PC-3 (cell line): ENCODE measurements at places on chromosomes 3 and 15.

- DNase-seq: no peak
Measured at GRCh38 chr3:124829819-124830554, 57.2 kb downstream of the ITGB5 start.

- no peak for DNase-seq
Measured at GRCh38 chr3:37227870-37228549, 53.6 kb upstream of the LRRFIP2 start.

- peak; percentile 71 for DNase-seq
Measured at GRCh38 chr3:43423142-43423541, 136.8 kb downstream of the SNRK start.

- DNase-seq: no peak
Measured at GRCh38 chr3:31422237-31422636, 110.5 kb upstream of the STT3B start.

DNA sequence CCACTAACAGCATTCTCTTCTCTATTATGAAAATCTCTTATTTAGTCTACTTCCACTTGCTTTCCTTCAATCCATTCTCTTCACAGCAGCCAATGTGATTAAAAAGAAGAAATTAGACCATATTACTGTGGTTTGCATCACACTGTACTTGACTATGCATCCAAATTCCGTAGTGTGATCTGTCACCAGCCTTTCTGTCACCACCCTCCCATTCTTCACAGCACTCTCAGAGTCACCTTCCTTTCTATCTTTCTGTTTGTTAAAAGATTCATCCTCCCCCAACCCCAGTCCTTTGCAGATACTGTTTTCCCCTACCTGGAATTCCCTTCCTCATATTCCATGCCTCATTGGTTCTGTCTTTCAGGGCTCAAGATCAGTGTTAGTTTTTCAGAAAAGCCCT lies 55.0 kb upstream of the ABHD10 start:
- DNase-seq: peak; percentile 35

GRCh38 chr3:18425641-18426257 lies 610 bp upstream of the SATB1 start:
- DNase-seq: peak; percentile 41

DNA sequence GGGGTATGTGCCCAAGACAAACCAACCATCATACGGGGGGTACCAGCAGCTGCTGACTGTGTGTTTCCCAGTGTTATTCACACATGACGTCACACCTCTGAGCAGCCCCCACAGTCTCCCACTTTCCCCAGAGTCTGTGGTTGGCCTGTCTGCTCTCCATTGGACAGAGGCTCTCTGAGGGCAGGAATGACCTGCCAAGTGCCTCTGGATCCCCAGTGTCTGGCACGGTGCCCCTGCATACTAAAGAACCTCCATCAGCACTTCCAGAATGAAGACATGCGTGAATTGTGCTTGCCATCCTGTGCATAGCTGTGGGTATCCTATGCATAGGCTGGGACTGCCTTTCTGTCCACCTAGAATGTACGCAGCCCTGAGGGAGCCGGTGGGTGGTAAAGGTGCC lies 3.5 kb upstream of the CCDC9B start:
- no peak for DNase-seq

GRCh38 chr3:108153451-108153981 lies 62.7 kb upstream of the CD47 start:
- peak; percentile 71 for DNase-seq

DNA sequence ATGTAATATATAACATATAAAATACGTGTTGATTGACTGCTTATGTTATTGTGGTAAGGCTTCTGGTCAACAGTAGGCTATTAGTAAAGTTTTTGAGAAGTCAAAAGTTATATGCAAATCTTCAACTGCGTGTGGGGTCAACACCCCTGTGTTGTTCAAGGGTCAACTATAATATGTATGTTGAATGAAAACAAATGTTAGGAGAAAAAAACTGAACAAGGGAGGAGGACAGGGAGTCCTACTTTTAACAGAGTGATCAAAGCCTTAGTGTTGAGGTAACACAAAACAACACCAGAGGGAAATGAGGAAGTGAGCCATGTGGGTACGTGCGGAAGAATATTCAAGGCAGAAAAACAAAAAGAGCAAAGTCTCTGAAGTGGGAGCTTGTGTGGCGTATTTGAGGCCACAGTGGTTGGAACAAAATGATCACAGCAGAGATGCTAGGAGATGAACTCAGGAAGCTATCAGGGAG lies 62.5 kb downstream of the SFMBT1 start:
- DNase-seq: no peak

DNA sequence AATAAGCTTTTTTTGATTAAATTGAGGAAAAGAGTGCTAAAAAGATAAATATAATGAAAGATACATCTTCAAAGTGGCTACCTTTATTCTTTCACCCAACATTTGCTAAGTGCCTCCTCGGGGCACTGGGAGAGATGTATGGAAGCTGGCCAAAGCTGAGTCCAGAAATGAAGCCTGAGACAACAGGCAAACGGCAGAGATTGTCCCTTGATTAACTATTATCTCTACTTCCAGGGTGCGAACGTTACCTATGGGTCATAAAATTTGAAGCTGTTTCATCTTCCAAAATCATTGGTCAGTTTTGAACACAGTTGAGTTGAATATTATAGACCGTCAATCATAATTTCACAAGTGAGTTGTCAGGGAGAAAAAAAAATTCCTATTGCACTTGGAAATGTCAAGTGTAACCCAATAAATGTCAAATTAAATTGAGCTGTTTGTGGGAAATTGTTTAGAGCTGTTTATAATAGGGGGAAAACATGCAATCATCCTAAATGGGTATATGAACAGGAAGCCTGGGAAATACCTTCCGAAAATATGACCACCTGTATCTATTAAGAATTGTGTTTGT lies 73.9 kb downstream of the SUCLG2 start:
- DNase-seq: no peak

GRCh38 chr15:24940236-24940635 lies 14.6 kb upstream of the SNRPN start:
- no peak for DNase-seq

DNA sequence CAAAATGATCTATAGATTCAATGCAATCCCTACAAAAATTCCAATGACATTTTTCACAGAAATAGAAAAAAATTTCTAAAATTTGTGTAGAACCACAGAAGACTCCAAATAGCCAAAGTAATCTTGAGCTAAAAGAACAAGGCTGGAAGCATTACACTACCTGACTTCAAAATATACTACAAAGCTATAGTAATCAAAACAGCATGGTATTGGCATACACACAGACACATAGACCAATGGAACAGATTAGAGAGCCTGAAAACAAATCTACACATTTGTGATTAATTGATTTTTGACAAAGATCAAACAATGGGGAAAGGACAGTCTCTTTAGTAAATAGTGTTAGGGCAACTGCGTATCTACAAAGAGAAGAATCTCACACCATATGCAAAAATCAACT lies 45.3 kb upstream of the RYK start:
- DNase-seq: no peak

DNA sequence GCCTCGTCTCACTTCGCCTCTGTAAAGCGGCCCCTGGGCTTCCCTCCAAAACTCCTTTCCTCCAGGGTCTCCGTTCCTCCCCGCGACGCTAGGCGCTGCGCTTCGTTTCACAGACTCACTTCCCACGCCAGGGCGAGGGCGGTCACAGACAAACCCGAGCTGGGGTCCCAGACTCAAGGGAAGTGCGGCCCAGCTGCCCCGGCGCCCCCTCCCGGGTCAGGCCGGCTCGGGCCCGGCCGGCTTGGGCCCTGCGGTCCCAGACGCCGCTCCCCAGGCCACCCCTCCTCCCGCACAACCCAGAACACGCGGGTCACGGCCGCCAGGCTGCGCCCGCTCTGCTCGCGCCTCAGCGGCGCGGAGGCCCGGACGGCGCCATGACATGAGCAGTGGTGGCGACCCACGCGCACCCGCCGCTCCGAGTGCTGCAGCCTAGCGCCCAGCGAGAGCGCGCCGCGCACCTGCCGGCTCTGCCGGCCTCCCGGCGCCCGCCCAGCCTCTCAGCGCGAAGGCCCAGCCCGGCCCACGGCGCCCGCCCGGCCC lies 547 bp downstream of the NUP210 start:
- peak; percentile 37 for DNase-seq

DNA sequence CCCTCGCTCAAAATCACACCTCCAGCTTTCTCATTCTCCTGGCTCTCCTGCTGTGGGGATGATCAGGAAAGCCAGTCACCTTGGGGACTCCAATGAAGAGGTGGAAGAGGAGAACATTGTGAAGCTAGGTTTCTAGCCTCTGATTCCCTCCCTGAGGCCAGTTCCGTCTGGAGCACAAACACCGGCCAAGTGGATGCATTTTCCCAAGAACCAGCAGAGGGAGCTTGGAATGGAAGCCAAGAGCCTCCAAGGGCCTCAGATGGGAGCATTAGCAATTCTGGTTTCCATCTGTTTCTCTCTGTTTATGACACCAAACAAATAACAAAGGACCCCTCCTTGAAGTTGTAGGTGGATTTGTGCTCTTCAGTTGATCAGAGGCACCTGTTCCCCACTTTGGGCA lies 40.6 kb upstream of the NMNAT3 start:
- DNase-seq: peak; percentile 39

DNA sequence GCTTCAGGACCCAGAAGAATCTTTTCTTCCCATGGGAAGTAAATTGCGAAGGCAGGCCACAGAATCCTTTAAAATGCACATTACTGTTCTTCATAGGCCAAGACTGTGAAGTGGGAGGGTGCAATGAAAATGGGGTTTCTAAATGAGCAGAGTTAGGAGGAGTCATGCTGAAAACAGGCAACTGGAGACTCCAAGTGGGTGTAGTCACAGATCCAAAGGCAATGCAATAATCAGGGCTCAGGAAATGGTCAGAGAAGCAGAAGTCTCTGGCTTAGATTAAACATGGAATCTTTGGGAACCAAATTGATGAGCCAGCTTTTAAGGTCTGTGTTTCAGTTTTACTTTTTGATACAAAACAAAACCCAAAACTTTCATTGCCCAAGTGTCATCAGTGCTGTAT lies 37.6 kb downstream of the HHLA2 start:
- DNase-seq: no peak

DNA sequence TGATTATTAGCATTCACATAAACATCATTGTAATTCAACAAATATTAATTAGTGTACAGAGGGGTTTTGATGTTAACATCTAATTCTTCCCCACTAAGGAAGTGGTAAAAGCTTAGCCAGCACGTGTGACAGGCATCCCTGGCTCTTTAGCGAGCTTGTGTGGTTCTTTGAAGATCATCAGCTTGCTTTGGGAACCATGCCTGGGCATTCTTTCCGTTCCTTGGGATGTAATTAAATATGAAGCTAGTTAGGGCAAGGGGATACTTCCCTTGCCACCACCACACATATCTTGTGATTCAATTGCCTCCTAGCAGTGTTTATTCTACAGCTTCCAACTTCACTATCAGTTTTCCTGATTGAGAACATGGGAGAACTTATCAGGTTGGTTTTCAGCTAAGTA lies 246.5 kb downstream of the MYRIP start:
- no peak for DNase-seq

DNA sequence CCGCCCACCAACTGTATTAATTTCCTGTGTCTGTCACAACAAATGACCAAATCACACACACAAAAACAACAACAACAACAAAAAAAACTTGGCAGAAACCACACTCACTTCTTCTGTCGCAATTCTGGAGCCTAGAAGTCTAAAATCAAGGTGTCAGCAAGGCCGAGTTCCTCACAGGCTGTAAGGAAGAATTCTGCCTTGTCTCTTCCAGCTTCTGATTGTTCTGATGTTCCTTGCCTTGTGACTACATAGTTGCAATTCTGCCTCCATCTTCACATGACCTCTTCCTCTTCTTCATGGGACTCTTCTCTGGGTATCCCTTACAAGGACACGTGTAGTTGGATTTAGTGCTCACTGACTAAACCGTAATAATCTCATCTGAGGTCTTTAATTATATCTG lies 61.4 kb downstream of the IL12A start:
- DNase-seq: no peak

- no peak for DNase-seq
Measured at GRCh38 chr3:42010530-42010929, 48.6 kb upstream of the ULK4 start.

DNA sequence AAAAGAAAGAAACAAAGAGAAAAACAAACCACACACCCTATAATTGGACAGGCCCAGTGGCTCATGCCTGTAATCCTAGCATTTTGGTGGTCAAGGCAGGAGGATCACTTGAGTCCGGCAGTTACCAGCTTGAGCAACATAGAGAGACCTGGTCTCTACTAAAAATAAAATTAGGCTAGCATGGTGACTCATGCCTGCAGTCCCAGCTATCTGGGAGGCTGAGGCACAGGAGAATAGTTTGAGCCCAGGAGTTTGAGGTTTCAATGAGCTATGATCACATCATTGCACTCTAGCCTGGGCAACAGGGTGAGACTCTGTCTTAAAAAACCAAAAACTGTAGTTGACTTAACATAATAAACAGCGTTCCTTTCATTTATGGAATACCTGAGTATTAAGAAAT lies 72.3 kb upstream of the ST3GAL6 start:
- peak; percentile 39 for DNase-seq

- DNase-seq: no peak
Measured at GRCh38 chr3:124818398-124819091, 68.6 kb downstream of the ITGB5 start.

DNA sequence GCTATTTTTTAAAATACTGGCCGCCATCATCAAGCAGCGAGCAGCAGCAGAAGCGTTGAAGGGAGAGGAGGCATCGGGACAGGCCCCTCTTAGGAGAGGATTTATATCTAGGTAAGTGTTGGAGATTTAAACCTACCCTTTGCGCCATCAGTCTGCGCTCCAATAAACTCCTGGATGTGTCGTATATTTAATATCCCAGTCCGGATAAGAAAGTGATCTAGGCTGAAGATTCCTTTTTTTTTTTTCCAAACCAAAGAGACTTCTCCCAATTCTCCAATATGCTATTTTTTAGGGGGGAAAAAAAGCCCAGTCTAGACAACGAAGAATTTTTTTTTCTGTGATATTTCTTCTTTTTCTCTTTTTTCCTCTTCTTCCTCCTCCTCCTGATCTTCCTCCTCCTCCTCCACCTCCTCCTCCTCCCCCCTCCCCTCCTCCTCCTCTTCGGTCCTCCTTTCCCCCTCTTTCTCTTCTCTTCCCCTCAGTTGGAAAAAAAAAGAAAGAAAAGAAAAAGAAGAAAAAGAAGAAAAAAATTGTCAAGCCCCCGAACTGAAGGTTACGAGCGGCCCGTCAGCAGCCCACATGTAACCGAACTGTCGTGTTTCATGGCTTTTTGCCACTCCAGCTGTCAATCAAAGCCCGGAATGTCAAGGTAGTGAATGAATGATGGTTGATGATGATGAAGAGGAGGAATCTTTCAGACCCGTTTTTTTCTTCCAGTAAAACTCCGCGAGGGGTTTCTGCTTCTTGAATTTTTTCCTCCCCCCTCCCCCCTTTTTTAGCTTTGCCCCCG lies 835 bp downstream of the MEIS2 start:
- DNase-seq: peak; percentile 77

GRCh38 chr3:77373619-77374018 lies 333.7 kb downstream of the ROBO2 start:
- DNase-seq: no peak
